ENCODE measurements at places on chromosomes 1 and 21.

- DNase-seq, result no peak
Measured at GRCh38 chr1:35062518-35063196, 16.5 kb upstream of the ZMYM1 start.

- DNase-seq, result peak; percentile 60
Measured at GRCh38 chr1:39230261-39231190, 26.0 kb downstream of the MACF1 start.

GRCh38 chr1:161195171-161195570 is 3.7 kb downstream of the ADAMTS4 start:
- DNase-seq, result no peak

DNA sequence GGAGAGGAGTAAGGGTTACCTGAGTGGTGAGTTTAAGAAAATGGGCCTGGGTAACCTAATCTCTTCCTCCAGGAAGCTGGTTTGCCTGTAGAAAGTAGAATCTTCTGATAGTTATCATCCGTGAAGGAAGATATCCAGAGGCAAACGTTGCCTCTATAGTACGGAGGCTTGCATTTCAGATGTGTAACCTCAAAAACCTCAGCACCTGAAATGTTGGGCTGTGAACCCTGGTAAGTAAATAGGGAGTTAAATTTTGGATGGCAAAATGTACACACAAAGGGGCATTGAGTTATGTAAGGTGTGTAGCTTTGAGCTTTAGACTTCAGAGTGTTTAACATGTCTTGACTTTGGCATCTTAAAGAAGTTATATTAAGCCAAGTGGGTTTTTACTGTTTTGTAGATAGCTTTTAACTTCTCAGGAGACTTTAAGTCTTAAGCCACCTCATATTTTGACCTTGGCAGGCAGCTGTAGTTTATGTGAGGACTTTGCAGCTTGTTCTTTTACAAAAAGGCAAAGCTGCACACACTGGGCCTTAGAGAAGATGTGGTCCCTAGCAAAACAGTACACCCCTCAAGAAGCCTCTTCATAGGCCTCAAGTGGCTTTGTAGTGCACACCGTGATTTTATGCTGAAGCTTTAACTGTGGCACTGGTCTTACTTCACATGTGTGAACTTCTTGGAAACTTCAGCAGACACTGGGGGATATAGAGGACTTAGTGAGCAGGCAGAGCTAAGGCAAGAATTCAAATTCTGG is 83.4 kb downstream of the SNRPE start:
- no peak for DNase-seq

DNA sequence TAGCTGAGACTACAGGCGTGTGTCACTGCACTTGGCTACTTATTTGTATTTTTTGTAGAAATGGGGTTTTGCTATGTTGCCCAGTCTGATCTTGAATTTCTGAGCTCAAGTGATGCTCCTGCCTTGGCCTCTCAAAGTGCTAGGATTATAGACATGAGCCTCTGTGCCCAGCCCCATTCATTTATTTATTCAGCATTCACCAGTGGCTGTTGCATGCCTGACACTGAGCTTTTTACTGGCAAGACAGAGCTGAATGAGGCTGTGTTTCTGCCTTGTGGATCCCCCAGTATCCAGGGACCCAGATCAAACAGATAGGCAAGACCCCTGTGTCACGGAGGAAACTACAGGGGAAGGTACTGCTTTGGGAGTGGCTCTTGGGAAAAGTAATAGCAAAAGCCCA is 109.4 kb downstream of the DISC1 start:
- no peak for DNase-seq

Data from iPS-NIHi11 (cell line).